ENCODE measurements at places on chromosomes 5 and 9. TPM values are rescaled to one million over a fixed set of nuclear protein-coding genes. Genes with fewer than 3 reads are reported as not detected.

The BDP1 gene
- 9.2 TPM for polyA plus RNA-seq

The SLC22A5 gene
- 5.7 TPM for polyA plus RNA-seq

The PDCD1LG2 gene
- polyA plus RNA-seq = 1.8 TPM

- DNase-seq = no peak
Measured at GRCh38 chr5:143524338-143524945, 121.0 kb upstream of the NR3C1 start.

GRCh38 chr5:173794901-173795416 is 93.2 kb upstream of the CPEB4 start:
- no peak for DNase-seq

DNA sequence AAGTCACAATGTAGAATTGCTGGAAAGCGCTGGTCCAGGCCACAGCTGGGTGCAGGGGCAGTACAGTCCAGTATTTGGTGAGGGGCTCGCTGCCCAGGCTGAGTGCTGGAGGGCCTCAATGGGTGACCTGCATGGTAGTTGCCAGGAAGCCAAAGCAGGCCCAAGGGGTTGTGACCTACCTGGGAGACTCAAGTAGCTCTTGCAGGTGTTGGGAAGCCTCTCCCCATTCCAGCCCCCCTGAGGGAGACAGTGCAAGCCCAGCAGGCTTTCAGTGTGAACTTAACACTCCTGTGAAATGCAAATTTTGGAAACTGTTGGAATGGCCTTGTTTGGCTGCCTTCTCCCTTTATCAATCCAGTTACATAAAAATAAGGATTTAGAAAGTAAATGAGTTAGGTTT is 13.9 kb downstream of the KDM4C start:
- DNase-seq = no peak

Measured in right cardiac atrium (tissue), 5 donors.